Fibroblast of villous mesenchyme (primary cell): ENCODE measurements at places on chromosomes 11 and 22.
A peak's percentile ranks its signal among the peaks of the same experiment; 100 is the strongest.

DNA sequence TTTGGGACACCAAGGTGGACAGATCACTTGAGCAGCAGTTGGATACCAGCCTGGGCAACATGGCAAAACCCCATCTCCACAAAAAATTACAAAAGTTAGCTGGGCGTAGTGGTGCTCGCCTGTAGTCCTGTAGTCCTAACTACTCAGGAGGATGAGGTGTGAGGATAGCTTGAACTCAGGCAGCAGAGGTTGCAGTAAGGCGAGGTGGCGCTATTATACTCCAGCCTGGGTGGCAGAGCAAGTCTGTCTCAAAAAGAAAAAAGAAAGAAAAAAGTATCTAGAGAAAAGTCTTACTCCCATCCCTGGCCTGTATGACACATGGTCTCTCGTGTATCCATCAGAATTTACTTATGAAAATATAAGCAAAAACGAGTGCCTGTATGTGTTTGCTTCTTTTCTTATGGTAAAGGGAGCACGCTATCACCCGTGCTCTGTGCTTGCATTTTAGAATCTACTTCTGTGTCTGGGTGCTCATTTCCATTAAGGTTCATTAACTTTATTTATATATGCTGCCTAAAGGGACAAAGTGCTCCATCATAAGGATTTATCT lies 15.4 kb upstream of the CPT1A start:
- no peak for DNase-seq

DNA sequence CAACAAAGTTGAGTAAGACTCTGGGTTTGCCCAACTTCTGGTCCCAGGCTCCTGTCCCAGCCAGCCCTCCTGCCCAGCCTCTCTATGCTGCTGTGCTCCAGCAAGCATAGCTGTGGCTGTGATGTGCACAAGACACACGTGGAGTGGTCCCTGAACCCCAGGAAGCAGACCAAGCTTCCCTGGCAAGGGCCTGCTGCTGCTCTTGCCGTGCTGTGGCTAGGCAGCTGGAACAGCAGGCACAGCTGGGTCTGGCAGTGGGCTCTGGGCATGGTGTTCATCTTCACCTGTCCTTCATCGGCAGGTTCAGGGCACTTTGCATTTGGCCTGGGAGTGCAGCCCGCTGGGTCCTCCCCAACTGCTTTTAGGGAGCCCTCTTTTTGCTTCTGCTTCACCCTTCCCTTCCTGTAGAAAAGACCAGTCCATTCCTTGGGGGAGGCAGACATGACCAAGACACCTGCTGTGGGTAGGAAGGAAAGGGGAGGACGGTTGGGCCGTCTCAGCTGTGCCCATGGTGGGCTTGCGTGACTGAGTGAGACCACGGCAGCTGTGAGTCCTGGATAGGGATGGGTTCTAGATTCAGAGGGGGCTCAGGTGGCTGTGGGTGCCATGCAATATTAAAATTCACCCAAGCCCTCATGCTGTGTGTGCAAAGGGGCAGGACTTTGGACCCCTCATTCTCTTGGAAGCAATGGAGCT lies 26.1 kb upstream of the ETS1 start:
- no peak for DNase-seq

DNA sequence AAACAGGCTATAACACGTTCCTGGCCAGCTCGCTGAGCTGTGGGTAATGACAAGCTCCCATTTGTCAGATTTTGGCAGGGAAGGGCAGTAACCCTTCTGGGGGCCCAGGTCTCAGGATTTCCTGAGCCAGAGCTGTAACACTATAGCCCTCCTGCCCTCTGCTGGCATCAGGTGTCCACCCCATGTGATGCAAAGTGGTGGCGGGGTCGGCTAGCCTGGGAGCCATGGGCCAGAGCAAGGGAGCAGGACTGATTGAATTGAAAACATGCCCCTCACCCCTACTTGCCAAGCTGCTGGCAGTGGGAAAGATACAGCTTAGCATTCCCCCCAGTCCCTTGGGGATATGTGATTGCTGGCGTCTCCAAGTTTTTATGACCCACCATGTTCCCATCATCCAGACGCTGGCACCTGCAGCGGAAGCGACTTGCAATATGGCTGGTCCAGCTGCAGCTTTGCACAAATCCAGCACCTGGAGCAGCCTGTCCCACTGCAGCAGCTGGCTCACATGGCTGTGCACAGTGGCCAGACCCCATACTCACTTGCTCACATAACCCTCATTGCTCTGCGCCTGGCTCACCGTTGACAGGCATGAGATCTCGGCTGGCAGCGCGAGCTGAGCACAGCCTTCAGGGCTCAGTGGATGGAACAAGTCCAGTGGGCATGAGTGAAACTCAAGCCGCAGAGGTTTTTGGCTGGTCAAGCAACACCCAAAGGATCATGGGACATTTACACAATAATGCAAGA lies 1147.8 kb downstream of the JRKL start:
- no peak for DNase-seq

DNA sequence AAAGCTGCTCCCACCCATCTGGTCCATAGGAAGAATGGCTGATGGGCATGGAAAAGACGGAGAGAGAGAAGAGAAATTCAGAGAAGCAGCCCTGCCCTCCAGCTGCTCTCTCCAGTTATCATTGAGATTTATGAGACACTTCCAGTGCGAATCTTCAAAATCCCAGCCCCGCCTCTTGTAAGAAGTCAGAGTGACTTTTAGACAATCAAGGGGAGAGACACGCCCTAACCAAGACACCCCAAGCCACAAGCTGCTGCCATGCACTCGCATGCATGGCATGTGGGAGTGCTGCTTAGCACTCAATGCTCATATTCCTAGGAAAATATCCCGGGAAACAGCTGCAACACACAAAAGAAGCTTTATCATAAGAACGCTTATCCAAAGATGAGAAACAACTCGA lies 110.6 kb upstream of the BID start:
- DNase-seq, result no peak

DNA sequence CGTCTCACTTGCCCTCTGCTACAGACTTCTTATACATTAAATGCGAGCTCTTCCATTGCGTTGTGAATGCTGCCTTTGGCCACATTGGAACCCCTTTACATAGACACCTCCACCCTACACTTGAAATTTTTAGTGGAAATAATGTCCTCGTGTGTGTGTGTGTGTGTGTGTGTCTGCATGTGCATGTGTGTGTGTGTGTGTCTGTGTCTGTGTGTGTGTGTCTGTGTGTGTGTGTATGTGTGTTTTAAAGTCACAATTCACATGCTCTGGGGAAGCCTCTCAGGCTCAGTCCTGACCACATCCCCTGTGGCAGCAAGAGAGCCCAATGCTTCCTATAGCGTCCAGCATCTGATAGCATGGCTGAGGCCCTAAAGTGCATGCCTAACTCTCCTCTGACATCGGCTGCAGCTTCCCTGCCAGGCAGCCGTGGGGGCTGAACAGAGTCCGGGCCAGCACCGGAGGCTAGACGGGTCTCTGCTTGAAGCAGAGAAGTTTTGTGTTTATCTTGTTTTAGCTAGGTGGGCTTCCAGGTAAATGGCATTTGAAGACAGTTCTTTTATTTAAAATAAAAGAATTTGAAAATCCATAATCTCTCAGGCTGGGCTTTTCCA lies 64.5 kb upstream of the EMID1 start:
- no peak for DNase-seq

DNA sequence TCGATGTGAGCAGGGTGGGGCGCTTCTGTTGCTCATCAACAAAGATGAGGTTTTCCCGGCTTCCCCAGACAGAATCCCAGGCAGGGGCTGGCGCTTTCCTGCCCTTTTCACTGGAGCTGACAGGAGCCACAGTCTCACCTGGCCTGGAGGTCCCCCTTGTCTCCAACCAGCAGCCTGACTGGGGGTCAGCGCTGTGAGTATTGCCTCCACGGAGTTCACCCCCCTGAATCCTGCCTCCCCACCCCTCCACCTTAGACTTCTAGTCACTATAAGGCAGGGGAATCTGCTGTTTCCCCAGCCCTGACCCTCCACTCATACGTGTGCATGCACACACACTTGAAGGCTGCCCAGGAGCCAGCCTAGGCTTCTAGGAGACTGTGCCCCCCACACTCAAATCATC lies 58.8 kb upstream of the LYVE1 start:
- no peak for DNase-seq

DNA sequence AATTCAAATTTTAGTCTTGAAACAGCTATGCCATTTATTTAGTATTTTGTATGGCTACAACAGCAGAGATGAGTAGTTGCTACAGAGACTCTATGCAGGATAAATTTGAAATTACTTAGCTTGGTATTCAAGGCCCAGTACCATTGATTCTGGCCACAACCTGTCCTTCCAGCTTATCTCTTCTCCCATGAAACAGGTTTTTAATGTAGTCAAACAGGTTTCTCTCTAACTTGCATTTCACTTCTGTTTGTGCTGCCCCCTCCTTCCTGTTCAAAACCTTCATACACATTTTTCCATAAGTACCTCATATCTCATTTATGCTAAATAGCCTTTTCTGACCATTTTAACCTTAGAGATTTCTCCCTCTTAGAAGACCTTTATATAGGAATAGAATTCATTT lies 3.3 kb downstream of the USP47 start:
- no peak for DNase-seq

DNA sequence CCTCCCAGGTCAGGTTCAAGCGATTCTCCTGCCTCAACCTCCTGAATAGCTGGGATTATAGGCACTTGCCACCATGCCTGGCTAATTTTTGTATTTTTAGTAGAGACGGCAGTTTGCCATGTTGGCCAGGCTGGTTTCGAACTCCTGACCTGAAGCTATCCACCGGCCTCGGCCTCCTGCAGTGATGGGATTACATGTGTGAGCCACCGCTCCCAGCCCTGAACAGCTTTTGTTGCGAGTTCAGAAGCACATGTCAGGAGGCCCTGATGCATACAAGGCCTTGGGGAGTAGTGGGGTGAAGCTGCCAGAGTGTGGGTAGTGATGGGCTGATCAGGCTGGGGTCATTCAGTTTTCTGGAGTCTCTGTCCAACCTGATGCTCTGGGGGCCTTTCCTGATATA lies 117.0 kb upstream of the C11orf87 start:
- DNase-seq, result no peak

GRCh38 chr11:65491163-65491465 lies 7.7 kb upstream of the MALAT1 start:
- DNase-seq, result peak; percentile 56

DNA sequence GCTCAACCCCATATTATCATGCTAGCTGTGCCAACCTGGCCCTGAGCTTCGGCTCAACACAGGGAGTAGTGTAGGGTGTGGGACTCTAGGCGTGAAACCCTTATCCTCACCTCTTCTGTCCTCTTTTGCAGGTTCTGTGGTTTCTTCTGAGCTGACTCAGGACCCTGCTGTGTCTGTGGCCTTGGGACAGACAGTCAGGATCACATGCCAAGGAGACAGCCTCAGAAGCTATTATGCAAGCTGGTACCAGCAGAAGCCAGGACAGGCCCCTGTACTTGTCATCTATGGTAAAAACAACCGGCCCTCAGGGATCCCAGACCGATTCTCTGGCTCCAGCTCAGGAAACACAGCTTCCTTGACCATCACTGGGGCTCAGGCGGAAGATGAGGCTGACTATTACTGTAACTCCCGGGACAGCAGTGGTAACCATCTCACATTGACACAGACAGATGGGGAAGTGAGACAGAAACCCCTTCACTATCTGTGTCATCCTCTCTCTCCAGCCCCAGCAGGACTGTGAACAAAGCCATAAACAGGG lies 76.4 kb downstream of the GGTLC2 start:
- DNase-seq, result peak; percentile 30

GRCh38 chr11:15931497-15931896 lies 424.8 kb downstream of the SOX6 start:
- DNase-seq, result no peak

DNA sequence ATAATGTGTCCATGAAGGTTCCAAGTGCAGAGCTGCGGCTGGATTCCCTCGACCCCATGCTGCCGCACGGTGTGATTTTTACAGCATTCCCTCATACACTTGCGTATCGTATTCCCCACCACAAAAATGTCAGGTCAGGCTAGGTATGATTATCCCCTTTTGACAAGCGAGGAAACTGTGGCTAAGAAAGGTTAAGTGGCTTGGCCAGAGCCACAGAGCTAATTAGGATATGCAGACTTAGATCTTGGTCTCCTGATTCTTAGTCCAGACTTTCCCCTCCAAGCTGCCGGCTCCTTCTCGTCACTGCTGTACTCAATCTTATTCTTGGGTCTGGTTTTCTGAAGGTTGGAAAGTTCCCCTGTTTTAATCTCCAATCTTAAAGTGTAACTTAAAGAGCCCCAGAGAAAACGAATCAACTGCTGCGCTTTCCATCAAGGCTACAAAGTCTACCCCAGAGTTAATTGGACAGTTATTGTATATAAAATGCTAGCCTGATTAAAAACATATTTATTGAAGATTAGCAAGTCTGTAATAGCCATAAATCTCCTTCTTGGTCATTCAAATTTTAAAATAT lies 176.6 kb downstream of the ADAMTS15 start:
- peak; percentile 45 for DNase-seq

- no peak for DNase-seq
Measured at GRCh38 chr11:93654226-93654625, 7.3 kb upstream of the CEP295 start.

DNA sequence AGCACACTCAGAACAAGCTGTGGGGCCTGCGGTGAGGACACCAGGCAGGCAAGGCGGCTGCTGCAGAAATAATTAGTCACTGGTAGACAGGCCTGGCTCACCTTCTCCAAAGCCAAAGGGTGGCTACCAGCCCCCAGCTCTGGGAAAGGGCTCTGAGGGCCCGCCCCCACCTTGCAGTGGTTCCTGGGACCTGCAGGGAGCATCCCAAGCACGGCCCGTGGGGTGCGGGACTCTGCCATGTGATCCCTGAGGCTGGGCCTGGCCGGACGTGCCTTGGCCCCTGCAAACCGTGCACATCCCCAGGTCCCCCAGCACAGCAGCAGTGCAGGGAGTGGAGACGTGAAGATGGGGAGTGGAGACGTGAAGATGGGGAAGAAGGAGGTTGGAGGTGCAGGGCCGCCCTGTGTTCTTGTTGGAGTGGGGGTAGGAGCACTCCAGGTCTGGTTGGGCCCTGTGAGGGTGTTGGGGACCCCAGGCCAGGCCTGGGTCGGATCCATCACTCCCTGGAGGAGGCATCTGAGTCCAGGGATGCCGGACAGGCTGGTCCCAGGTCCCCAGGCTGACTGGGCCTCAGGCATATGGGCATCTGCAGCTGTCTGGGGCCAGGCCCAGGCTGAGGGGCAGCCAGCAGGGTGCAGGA lies 41.9 kb downstream of the RTN4R start:
- DNase-seq, result no peak

DNA sequence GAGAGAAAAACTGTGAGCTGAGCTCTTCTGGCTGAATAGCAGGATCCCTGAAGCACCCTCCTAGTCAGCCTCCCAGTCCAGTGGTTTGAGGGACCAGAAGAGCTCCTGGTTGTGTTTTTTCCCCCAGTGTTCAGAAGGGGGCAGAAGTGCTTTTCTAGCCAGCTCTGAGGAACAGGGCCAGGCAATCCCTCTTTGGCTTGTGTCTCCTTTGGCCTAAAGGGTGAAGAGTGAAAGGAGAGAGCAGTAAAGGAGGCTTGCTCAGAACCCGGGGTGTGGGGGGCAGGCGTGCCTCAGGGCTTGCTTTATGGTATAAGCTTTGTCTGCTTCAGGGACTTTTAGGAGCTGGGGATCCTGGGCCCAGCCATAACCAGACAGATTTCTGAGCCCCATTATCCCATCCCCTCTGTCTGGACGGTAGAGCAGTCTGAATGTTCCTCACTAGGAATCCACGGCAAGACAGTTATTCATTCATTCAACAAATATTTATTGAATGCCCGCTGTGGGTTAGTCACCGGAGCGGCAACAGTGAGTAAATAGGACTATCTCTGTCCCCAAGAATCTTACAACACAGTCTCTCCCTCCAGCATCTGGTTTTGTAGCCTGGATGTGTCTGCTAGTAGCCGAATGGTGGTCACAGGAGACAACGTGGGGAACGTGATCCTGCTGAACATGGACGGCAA lies 14.5 kb downstream of the ACP2 start:
- peak; percentile 68 for DNase-seq
